IPS-NIHi11 (cell line): ENCODE measurements at places on chromosomes 6 and 20.

DNA sequence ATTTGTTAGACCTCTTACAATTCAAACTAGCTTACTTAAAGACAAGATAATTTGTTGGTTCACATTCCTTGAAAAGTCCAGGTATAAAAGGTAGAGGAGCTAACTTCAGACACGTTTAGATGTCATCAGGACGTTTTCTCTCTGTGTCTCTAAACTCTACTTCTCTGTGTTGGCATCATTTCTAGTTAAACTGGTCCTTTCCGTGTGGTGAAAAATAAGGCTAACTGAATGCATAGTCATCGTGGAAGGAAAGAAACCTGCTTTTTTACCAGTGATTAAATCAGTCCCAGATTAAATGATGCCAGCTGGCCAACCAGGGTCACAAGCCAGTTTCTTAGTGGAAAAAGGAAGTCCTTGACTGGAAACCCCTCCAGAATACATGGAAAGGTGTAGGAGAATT lies 168.4 kb upstream of the AHI1 start:
- no peak for DNase-seq

DNA sequence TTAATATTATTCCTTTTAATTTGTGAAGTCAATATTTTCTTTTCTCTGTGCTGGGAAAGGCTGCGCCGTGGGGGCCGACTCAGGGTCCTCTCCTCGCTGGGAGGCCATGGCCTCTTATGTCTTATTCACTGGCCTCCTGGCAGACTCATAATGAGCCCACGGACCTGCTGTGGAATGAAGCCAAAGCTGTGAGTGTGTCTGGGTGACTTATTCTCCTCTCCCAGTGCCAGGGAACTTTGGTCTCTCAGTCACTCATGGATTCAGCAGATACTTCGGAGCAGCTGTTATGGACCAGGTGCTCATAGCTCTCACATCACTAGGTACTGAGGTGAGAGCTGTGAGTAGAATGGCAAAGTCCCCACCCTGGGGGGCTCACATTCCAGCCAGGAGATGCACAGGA lies 297.6 kb downstream of the CDH26 start:
- no peak for DNase-seq

GRCh38 chr6:98324446-98324845 lies 509.9 kb upstream of the POU3F2 start:
- no peak for DNase-seq

DNA sequence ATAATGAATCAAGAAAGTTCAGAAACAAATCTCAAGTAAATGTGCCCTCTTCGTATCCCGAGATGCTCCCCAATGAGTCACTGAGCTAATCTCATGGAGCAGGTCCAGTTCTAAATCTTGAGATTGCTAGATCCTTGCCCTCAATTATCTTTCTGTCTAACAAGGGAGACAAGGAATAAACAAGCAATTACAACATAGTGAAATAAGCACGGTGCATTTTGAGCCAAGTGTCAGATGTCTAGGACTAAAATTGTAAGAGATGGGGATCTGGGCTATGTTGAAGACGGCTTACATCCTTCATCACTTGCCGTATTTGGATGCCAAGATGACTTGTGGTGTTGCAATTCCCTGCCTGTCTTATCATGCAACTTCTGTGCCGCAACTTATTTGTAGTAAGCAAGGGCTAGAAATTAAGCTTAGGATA lies 56.5 kb upstream of the ADGRF1 start:
- DNase-seq = no peak

DNA sequence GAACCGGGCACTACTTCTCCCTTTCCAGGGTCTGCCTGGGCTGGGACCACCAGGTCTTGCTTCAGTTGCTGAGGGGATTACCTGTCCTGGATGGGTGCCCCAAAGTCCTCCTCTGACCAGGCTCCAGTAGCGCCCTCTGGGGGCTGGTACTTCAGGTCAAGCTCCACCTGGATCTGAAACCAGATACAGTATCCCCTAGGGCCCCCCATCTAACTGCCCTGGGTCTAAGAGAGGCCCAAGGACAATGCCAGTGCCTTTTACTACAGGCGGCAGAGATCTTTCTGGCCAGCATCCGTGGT lies 11.2 kb upstream of the SPAG4 start:
- peak; percentile 71 for DNase-seq

DNA sequence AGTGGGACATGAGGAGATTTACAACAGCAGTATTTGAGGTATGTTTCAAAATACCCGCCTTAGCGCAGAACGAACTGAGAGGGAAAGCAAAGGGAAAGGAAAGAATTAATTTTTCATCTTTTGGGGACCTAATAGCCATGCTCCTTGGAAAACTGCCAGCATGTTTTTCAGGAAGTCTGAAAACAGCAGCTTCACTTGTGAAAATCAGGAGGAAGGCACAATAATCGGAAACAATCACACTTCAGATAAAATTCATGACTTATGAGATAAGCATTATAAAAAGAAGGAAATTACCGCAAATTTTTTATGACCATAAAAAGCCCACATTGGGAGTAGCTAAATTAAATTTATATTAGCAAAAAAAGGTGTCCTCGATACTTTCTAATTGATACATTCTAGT lies 541.1 kb downstream of the HAO1 start:
- no peak for DNase-seq

- DNase-seq = peak; percentile 56
Measured at GRCh38 chr6:135675862-135676261, 175.6 kb upstream of the PDE7B start.

DNA sequence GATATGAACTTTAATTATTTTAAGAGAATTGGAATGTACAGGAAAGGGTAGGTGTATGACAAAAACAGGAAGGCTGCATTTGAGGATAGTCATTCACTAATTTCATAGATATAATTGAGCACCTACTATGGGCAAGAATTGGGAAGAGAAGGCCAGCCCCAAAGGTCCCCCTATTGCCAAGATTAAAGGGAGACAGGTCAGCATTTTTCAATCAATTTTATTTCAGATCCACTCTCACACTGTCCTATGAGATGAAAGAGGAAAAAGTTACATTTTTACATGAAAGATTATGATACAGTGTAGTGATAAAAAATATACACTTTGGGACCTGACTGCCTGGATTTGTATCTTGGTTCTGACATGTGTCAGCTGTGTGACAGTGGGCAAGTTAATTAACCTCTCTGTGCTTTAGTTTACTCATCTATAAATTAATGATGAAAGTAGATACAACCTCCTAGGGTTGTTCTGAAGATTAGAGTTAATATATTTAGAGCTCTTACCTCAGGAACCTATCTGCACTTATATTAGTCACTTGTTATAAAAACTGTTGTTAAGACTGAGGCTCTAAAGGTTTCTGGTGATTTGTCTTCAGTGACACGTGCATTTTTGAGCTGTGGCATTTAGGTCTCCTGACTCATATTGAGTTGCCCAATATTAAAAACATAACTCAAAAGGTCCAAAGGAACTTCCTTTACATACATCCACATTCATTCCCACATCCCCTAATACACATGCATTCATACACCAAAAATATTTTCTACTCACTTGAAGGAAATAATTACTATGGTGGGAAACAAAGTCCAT lies 45.7 kb downstream of the SCGN start:
- no peak for DNase-seq
